ENCODE measurements at places on chromosomes 2 and 18.
A peak's percentile ranks its signal among the peaks of the same experiment; 100 is the strongest.

DNA sequence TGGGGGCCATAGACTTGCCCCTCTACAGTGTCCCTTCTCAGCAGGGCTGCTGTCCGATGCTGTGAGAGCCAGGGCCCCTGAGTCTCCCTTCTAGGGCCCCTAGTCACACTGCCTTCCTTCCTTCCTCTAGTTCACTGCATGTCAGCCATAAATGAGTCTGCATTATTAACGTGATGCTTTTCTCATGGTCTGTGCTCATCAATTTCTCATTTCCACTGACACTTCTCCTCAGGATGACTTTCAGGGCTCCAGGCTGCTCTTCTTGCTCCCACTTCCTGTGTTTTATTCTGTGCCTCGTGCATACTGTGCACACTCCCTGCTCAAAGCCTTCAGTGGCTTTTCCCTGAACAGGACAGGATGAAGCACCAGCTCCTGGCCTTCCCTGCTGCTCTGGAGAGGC, 146.5 kb downstream of the FAM210A start:
- no peak for DNase-seq

DNA sequence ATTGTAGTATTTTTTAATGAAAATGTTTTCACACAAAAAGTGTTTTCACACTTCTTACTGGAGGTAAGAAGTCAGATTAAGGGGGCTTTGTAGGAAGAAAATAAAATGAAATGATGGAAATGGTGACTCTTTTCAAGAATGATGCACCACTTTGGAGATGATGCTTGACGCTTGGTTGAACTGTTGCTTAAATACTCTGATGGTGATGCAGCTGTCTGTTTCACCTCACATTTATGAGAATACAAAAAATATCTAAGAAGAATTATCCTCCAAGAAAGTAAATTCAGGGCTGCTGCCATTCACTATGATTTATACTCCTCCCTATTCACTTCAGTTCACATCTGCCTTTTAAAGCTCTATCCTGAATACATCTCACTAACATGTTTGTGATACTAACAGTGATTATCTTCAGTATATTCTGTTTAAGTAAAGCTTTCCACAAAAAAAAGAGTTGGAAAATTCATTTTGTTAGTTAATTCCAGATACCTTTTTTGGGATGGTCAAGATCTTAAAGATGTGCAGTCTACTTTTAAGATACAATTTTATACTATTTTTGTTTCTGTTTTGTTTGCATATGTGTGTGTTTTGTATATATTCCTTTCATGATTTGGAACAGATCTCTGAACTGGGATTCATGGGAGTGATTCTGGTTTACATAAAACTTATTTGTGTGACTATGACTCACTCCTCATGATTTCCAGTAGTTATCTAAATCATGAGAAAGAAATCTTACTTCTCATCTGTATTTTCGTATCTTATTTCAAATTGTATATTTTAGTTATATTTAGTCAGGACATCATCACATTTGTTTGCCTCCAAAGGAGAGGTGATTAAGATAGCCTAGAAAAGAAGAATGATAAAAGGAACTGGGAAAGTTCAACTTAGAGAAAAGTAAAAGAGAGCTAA, 53.1 kb downstream of the SLC39A10 start:
- no peak for DNase-seq

- no peak for DNase-seq
These were observed 43.1 kb downstream of the CYRIA start for GRCh38 chr2:16622399-16622968.

GRCh38 chr2:195995499-195995898, 73.1 kb downstream of the DNAH7 start:
- DNase-seq = no peak

DNA sequence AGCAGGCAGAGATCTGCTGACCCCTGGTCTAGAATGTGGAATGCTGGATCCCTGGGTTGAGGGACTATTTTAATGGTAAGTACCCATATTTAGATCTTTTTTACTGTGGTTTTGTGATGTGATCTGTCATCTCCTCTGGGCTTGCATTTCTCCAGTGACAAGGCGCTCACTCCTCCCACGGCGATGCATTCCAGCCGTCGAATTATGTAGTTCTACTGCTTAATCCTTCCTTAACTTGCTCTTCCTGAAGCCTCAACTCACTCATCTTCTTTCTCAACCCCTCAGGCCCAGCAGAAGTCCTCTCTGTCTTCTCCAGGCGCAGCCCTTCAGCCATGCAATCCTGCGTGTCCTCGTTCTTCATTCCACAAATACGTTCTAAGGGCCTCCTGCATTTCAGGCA, 51.2 kb downstream of the HPCAL1 start:
- no peak for DNase-seq

- DNase-seq = no peak
These were observed 12.6 kb downstream of the FN1 start for GRCh38 chr2:215423234-215423633.

- peak; percentile 53 for DNase-seq
These were observed 36.2 kb downstream of the EIF2AK3 start for GRCh38 chr2:88590998-88591613.

GRCh38 chr2:14745288-14746076, 113.0 kb downstream of the LRATD1 start:
- no peak for DNase-seq

- DNase-seq = no peak
These were observed 6.9 kb upstream of the CHRNA1 start for GRCh38 chr2:174771136-174771535.

GRCh38 chr2:197360744-197361156, 50.2 kb upstream of the ANKRD44 start:
- no peak for DNase-seq

DNA sequence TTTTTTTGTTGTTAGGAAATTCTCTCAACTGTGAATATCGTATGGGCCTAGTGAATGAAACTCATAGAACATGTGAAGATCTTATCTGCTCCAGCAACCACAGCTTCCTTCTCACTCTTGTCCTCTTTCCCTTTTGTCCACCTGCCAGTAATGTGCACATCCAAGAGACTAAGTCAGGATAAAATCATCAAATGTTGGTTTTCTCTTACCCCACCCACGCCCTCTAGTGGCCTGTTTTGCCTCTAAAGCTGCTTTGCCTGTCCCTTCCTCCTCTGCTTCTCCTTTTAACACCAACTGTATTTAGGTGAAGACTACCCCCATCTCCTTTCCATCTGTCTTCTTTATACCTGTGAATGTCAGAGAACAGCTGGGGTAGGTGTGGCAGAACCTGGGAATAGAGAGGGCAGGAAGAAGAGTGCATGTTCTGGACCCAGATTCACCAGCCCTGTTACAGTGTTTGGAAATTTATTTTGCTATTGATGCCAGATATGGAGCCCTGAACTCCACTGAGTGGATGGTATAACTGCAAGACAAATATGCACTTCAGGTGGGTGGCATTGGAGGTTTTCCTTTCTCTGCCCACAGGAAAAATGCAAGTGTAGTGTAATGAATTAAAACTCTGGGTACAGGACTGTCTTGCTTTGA, 8.4 kb upstream of the MGAT5 start:
- peak; percentile 67 for DNase-seq

GRCh38 chr2:7094231-7094741, 177.1 kb downstream of the RNF144A start:
- DNase-seq = no peak

Measured in NCI-H2029 (cell line).